Pulmonary artery endothelial cell (primary cell): ENCODE measurements at places on chromosomes 7 and 10. TPM values are rescaled to one million over a fixed set of nuclear protein-coding genes. Genes with fewer than 3 reads are reported as not detected.

Gene GNA12
- 20.4 and 31.0 TPM in 2 replicates for total RNA-seq

- no peak for DNase-seq
Measured at GRCh38 chr7:23449941-23450340, 20.4 kb downstream of the IGF2BP3 start.

Gene DDX56
- total RNA-seq = 68.5 and 73.3 TPM in 2 replicates

DNA sequence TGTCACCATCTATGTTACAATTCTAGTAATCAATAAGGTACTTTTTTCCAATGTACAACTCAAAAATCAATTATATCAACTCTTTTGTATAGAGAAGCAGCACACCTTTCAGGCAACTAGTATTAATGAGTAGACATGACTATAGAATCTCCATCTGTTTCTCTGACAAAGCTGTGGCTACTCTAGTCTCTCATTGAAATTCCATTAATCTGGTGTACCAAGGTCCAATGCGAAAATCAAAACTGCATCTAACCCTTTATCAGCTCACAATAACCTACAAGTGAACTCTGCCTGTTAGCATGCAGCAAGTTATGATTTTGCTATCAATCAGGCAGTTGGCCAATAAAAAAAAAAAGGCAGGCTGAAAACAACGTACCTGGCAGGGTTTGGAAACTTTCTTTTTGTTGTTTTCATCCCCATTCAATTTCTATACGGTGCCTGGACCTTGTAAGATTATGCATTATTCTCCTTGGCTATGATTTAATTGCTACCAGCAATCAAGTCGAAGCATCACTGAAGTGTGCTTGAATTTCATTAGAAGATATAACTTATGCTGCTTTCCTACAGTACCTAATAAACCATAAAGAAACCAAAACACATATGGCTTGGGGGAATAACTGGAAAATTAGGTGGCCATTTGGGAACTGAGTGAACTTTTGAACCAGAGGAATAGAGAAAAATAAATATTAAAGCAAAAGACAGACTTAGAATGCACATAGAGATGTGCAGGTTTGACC is 23.2 kb downstream of the SKAP2 start:
- no peak for DNase-seq

DNA sequence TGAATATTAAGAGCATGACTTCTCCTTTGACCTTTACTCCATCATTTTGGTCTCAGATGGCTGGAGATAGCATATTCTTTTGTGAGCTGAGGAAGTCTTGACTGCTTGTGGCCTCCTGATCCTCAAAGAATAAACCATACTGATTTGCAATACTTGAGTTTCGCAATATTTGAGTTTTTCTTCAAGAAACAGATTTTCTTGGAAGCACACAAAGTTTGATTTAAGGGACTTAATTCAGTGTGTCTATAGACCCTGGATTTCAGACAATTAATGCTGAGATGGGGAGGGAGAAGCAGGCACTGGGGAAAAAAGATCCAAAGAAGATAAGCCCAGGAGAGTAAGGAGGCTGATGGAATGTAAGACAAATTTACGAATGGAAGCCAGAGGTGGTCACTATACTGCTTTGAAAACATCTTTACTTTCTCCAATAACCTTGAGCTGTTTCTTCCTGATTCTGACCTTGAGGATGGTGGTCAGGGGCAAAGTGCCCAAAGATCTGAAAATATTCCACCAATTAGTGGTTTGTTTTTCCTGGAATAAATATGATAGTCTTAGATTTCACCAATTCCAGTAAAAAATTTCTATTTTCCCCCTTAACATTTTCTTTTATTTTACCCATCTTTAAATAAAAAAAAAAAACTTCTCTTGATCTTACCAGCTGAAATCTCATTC is 7.5 kb downstream of the EPDR1 start:
- DNase-seq = no peak

DNA sequence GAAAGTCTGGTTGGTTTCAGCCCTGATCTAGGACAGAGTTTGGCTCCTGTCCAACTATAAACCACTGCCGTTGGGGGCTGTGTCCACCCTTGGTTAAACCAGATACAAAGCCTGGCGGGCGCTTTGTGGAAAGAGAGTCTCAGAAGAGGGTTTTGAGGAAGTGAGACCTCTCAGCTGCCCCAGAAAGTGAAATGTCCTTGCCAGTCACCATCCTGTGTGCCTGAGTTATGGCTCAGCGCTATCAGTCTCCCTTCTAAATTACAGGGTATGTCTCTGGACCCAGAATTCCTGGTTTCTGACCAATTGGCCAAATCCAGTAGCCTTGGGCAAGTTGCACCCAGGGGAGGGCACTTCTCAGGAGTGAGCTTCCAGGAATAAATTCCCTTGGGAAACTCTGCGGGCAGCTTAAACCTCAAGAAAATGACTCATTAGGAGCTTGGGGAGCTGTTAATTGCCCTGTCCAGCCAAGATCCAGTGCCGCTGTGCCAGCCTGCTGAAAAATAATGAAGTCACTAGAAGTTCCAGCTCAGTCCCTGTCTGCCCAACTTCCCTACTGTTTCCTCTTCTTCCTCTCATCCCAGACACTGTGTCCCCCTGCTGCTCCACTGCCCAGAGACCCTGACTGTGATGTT is 66.7 kb upstream of the PDZD8 start:
- DNase-seq = no peak

Gene PAPSS2
- total RNA-seq = 74.2 and 74.3 TPM in 2 replicates

Gene SHTN1
- total RNA-seq = 3.2 and 4.7 TPM in 2 replicates

DNA sequence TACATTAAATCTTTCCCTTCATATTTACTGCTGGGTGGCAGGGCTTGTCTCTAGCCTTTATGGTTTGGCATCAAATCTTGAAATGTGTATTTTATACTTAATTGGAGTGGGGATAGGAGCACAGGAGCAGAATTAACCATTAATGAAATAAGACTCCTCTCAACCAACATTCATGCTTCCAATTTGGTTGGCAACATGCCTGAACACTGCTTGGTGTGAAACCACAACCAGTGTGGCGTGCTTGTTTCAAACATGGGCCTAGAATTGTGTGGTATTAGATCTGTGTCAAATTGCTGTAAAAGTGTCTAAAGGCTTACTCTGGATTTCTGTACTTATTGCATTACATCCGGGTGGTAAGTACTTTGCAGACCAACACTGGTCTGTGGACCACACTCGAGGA is 25.1 kb upstream of the VPS41 start:
- DNase-seq = no peak

DNA sequence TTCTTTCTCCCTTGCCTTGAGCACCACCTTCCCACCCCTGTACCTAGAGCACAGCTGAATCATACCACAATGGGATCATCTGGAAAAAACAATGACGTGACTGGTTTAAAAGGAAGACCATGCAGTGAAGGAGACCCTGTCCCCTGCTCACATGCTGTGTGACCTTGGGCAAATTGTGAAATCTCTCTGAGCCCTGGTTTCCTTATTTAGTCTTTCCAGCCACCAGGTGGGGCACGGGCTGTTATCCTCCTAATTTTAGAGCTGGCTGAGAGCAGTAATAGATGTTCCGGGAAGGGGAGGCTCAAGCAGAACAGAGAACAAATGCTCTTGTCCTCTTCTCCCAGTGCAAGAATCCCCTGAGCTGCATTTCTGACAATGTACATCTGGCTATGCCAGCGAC is 198.3 kb downstream of the RPS24 start:
- no peak for DNase-seq

DNA sequence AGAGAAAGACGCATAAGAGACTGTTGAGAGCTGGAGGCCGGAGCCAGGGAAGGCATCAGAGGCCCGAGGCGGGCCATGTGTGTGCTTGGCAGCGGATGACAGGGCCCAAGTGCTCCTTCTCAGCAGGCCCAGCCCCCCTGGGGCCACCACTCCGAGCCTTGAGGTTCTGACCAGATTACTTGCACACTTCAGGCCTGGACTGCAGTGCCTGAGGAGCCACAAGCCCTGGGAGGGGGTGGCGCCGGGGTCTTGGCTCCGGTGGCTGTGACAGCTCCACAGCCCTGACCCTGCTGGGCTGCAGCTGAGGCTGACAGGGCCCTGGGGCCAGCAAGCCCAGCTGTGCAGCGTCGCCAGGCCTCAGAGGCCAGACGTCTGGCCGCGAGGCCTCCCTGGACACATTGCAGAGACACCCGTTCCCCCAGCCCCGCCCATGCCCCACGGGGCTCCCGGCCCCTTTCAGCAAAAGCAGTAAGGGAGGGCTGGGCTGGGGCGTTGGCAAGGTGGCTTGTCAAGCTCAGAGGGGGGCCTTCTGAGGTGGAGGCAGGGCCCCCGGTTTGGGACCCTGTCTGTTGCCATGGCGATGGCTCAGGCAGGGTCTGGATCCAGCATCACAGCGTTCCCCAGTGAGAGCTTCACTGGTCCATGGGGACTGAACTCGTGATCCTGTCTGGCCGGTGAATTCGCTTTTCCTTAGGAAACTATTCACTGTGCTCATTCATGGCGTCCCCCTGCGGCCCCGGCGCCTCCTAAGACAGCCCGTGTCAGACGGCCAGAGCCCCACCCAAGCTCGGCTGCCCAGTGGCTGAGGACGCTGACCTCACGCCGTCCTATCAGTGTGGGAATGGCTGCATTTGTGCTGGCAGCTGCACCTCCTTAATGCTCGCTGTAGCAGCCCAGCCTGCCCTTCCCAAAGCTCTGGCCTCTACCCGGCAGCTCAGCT is 5.7 kb downstream of the ELN start:
- DNase-seq = no peak

- DNase-seq = no peak
Measured at GRCh38 chr7:36283711-36284130, 105.9 kb upstream of the ANLN start.

DNA sequence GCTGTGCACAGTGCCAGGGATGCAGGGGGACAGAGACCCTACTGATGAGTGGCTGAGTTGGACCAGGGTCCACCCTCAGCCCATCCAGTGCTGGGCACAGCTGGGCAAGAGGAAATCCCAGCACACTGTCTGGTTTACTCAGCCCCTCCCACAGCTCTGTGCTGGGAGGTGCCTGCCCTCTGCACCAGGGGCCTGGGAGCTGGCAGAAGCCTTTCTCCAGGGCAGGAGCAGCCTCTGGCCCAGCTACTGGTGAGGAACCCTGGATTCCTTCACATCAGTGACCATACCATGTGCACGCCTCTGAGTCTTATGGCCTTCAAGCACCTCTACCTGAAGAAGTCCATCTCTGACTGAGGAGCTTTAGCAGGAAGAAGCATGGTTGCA is 25.9 kb upstream of the C10orf71 start:
- no peak for DNase-seq
